AG09309 (cell line): ENCODE measurements at places on chromosomes 3 and 15.

GRCh38 chr3:18635215-18635614 is 210.1 kb upstream of the SATB1 start:
- no peak for DNase-seq

DNA sequence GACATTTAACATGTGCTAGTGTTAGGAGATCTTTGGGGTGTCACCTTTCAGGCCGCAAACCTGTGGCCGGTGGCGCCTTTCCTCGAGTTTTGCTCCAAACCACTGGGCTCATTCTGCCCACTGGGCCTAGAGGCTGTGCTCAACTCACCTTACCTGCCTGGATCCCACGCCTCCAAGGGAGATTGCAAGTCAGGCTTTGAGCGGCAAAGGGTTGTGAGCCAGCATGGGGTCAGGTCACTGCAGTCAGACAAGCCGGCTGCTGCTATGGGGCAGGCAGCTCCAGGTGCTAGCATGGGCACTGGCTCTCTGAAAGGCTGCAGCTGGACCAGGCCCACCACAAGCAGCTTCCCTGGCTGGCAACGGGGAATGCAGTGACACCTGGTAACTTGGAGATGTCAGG is 265.5 kb downstream of the ZBBX start:
- DNase-seq = no peak

DNA sequence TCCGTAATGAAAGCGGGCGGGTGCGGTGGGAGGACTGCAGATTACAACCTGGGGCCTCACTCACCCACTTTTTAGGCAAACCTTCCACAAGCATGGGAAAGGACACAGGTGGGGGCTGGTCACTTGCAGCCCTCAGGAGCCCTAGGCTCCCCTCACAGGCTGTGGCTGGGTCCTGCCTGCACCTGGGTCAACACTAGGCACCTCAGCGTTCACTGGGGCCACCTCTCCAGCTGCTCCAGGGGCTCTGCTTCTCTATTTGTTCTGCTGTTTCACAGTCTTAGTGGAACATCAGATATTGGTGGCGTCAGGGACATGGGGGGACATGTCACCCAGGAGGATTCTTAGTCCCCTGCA is 30.1 kb upstream of the TMEM115 start:
- no peak for DNase-seq

DNA sequence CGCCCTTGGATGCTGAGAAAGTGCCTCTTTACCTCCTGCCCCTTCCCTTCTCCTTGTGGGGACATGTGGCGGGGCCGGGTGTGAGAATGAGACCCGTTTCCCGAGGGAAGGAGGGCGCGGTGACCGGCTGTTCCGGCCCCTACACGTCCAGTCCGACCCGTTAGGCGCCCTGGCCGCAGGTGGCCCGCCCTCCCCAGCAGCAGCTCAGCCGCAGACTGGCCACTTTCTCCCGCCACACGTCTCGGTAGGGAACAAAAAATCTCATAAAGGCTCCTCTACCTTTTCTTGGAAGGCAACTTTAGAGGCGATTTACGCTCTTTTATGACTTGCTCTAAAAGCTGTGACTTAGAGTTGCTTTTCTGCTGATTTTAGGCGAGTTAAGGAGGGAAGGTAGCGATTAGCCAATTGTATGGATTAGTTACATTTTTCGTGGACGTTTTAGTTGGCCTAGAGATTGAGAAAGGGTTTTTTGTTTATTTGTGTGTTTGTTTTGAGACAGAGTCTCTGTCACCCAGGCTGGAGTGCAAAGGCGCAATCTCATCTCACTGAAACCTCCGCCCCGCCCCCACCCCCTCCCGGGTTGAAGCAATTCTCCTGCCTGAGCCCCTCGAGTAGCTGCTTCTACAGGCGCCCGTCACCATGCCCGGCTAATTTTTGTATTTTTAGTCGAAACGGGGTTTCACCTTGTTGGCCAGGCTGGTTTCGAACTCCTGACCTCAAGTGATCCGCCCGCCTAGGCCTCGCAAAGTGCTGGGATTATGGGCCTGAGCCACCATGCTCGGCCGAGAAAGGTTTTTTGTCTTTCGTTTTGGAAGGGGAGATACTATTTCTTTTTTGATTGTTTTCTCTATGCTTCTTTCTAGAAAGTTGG is 8.3 kb upstream of the PGPEP1L start:
- no peak for DNase-seq

DNA sequence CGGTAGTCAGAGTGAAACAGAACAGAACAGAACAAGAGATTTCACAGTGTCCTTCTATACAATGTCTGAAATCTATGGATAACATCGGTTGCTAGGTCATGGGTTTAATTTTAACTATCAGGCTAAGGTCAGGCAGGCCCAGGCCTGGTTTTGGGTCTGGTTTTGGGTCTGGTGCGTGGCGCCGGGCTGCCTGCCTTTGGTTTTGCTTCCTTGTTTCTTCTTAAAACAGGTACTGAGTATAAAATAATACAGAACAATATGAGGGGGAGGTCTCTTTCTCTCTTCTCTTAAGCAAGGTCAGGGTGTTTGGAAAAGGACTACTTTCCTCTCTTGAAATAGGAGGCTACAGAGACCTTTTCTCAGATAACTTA is 1.4 kb downstream of the AEN start:
- DNase-seq = no peak

DNA sequence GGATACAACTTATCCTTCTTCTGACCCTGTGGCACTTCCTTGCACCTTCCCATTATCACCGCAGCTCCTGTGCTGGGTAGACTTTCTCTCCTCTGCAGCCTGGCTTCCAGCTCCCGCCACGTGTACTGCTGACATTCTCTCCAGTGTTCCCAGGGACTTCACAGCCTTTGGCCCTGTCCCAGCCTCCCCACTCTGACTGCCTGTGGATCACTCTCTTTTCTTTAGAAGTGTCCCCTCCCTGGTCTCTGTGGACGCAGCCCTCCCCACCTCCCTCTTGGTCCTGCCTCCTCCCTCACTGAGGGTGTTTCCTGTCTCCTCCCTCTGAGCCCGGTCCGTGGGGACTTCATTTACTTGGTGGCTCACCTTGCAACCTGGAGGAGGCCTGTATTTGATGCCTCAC is 17.4 kb downstream of the PDIA5 start:
- DNase-seq = no peak

DNA sequence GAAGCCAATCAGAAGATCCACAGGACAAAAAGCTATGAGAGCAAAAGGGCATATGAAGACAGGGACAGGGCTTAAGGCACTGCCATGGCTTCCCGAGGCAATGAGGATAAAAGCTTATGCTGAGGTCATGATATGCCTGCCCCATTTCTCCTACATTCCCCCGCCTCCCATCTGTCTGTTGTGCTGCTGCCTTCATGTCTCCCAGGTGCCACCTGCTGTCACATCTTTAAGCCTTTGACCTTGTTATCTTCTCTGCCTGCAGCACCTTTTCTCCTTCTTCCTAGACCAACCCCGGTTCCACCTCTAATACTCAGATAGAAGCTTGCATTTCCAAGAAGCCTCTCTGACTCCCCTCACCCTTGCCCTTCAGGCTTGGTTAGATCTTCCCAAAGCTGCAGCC is 213.8 kb downstream of the ARRDC4 start:
- no peak for DNase-seq

DNA sequence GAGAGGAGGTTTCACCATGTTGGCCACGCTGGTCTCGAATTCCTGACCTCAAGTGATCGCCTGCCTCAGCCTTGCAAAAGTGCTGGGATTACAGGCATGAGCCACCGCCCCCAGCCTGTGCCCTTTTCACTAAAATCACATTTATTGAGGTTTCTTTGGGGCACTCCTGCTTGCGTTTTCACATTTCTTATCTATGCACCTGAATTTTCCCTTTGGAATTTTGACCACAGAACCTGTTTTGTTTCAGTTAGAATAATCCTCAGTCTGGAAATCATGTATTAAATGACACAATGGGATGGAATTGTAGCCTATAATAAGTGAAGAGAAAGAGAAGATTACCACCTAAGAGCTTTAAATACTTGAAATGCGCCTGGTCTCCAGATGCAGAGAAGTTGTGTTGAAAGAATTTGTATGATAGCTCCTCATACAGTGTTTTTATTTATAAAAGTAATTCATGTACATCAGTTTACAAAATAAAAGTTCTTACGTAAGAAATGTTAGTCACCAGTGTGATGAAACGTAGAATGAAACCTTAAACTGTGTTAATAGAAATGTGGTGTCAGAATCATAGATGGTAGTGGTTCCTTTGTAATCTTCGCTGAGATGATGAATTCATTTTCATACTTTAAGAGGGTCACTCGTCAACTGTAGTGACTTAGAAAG is 107.0 kb downstream of the TCF12 start:
- no peak for DNase-seq

- DNase-seq = no peak
Measured at GRCh38 chr15:50304836-50305235, 39.3 kb upstream of the HDC start.

GRCh38 chr3:17806201-17806600 is 63.8 kb upstream of the TBC1D5 start:
- no peak for DNase-seq

- no peak for DNase-seq
Measured at GRCh38 chr15:88365124-88365523, 102.1 kb downstream of the MRPL46 start.

- no peak for DNase-seq
Measured at GRCh38 chr15:89168316-89168833, 53.0 kb downstream of the RLBP1 start.

DNA sequence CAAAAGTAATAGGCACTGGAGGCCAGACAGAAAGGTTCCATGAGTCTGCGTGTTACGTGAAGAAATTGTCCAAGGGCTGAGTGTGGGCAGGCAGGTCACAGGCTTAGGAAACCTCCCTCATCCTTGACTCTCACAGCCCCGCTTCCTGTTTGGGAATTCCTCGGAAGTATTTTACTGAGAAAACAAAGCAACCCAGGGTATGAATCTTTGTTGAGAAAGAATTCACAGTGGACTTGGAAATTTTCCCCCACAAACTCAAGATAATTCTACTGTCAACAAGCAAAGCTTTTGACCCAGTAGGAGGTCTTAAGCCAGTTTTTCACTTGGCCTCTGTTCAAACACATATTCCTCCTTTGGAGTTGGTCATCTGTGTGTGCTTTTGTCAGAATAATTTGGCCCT is 377.1 kb upstream of the TPM1 start:
- peak; percentile 13 for DNase-seq

- DNase-seq = no peak
Measured at GRCh38 chr3:124615896-124616543, 114.2 kb upstream of the UMPS start.

GRCh38 chr3:95394286-95394685 is 1331.4 kb downstream of the NSUN3 start:
- no peak for DNase-seq

DNA sequence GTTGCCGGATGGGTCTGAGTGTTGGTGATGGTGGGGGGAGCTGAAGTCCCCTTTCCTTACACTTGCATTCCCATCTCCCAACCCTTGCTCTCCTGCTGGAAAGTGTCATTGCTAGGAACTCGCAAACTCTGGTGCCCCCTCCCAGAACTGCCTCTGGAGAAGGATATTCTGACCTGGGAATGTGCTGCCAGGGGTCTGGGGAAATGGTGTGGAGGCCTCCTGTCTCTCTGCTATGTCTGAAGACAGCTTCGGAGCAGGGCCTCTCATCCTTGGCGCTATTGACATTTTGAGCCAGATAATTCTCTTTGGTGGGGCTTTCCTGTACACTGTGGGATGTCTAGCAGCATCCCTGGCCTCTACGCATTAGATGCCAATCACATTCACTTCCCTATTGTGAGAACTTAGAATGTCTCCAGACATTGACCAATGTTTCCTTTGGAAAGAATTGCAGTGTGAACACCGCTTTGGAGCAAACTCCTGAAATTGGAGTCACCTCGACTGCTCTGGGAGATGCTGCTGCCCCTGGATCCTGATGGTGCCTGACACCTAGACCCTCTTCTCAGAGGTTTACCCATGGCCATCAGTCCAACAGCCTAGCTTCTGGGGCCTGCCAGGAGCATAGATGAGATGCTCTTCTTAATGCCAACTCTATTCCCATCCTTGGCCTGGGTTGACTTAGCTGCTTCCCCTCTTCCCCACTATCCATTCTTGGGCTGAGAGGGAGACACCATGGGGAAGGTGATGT is 2.2 kb upstream of the KY start:
- DNase-seq = no peak

DNA sequence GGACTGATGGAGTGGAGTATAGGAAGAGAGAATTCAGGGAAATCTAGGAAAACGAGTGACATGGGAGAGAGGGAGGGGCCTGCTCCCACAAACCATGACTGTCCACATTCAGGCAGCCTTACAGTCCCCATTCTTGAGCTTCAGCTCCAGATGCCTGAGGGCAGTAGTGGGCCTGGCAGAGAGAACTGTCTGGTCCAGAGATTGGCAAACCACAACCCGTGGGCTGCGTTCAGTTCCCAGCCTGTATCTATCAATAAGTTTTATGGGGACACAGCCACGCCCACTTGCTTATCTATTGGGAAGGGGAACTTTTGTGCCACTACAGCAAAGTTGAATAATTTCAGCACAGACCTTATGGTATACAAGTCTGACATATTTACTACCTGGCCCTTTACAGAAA is 63.8 kb downstream of the SLCO2A1 start:
- no peak for DNase-seq

DNA sequence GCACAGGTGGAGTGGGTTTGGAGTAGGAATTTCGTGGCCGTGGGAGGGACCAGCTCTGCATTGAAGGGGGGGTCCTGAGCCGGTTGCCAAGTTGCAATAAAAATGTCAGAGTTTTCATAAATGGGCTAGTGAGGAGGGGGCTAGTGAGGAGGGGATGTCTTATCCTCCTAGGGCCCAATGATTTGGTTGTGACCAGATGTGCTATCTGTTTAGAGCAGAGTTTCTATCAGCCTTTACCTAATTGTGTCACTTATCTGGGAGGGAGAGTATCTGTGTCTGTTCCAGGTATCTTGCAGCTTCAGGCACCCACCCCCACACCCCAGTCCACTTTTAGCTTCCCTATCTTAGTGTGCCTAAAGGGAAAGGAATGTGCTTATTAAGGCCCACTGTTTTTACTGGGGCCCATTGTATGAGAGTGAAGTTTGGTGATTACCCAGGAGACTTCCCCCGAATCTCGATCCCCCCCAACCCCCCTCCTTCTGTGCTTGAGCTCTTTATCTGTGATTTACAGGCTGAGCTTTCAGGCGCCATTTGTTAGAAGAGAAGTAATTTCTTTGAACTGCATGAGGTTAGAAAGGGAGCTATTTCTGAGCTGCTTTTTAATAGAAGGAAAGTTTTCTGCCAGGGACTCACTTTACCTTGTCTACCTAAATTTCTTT is 42.6 kb downstream of the PPCDC start:
- no peak for DNase-seq

DNA sequence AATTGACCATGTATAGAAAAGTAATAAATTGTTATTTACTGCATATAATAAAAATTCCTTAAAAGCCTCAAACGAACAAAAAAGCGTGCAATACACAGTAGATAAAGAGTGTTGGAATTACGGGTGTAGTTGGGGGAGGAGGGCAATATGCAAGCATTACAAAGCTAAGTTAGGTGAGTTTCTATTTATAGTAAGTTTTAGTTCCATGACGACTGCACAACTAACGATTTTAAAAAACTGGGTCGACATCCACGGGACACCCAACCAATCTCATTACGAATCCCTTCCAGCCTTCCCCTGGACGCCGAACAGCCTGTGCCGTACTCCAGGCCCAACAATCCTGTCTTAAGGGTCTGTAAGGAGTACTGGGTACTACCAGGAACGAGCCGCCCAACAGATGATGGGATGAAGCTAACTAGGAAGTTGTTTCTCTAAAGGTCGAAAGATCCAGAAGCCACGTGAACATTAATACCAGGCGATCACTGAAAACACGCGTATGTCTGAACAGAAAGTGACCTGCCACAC is 677 bp downstream of the POLQ start:
- no peak for DNase-seq
